ENCODE measurements at places on chromosomes 2 and 18.

DNA sequence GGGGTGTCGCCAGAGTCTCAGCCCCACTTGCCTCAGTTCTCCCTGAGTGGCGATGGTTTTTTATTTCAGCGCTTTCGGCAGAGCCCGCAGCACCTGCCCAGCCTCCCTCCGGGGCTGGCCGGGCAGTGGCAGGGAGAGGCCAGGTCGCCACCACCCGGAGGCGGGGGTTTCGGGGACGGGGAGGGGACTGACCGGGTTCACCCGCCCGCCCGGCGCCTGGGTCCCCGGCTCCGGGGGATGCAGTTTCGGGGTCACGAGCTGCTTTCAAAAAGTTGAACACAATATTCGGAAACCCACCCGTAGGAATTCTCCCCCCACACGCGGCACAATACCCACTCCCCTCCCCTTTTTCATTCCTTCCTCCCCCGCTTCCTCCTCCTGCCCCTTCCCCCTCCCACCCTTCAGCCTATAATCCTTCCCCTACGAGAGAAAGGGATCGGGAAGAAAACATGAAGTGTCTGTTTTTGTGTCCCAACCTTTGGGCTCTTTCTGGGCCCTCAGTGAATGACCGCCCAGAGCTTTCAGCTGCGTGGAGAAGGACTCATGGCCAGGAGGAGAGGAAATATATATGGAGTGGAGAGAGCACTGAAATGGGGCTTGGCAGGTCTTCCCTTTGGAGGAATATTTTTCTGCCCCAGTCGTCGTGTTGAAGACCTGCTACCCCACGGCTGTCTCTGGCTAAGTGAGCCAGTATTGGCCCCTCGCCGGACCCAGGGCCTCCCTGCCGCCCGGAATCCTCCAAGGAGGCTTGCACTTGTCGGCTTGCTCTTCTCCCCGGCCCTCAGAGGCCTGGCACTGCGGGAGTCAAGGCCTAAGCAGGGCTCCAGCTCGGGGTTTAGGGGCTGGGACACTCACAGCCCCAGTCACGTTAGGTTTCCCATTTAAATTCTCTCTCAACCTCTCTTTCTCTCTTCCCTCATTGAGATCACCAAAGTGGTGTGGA lies 2.1 kb upstream of the SIX3 start:
- no peak for DNase-seq

DNA sequence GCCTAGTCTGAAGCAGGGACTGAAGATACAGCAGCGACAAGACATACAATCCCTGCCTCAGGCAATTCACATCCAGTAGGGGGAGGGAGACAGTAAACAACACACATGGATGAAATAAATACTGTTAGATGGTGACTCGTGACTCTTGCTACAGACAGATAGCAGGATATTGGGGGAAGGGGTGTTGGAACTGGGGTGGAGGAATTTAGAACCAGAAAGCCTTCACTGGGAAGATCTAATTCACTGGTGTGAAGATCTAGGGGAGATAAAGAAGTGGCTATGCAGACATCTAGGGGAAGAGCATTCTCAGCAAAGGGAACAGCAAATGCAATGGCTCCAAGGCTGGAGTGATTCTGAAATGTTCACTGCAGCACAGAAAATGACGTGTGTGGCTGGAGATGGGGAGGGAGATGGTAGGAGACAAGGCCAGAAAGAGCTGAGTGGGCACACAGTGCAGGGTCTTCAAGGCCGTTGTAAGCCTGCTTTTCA lies 52.6 kb upstream of the TMEM163 start:
- DNase-seq, result no peak

DNA sequence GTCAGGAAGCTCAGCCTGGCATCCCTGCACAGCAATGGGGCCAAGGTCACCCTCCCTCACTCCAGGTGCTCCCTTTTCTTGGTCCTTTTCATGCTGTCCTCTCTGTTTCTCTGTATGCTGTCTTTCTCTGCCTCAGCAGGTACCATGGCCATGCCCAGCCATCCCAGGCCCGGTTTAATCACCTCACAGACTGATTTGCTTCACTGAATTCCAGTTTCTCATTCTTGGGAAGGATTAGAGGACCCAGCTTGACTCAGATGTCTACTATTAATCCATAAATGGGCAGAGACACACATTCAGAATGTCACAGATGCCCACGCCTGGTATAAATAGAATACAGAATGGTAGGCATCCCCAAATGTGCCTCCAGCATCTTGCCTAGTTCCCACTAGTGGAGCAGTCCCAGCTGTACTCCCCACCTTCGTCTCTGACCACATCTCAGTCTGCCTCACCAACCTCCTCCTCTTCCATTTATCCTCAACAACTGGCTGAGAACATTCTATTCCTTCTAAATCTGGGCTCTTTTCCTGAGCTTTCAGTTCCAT lies 14.2 kb upstream of the L3MBTL4 start:
- DNase-seq, result no peak

- DNase-seq, result peak; percentile 39
Measured at GRCh38 chr18:58321986-58322385, 278.0 kb downstream of the NEDD4L start.

DNA sequence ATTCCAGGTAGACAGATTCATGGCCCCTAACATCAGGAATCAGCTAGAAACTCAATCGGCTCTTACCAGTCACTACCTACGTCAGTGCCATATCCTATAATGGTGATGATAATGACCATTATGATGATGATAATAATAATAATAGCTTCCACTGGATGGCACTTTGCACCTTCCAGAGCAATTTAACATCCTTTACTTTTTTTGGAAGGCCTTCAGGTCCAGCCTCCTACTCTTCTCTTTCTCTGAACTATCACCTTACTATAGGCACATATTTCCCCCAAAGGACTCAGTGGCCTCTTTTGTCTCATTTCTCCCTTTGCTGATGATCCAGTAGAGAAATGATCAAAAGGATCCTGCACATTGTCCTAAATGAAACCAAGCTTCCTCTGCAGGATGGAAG lies 56.0 kb downstream of the BCL11A start:
- DNase-seq, result no peak

- no peak for DNase-seq
Measured at GRCh38 chr2:1671916-1672315, 72.4 kb downstream of the PXDN start.

GRCh38 chr2:201186982-201187381 lies 4.0 kb downstream of the CASP10 start:
- no peak for DNase-seq

GRCh38 chr18:653512-653911 lies 3.9 kb upstream of the TYMS start:
- no peak for DNase-seq

GRCh38 chr2:84441036-84441435 lies 18.0 kb downstream of the SUCLG1 start:
- DNase-seq, result no peak

DNA sequence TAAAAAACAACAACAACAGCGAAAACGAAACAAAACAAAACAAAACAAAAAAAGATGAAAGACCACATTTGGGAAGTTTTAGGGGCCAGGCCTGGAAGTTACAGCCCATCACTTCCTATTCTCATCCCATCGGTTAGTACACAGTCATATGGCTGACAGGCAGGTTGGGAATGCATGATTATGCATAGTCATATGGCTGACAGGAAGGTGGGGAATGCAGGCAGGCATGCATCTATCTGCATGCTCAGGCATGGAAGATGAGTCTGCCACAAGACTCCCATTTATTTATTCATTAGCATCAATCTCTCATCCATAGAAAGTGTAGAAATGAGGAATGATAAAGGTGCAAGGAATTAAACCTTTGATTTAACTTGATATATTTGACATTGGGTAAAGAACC lies 325.3 kb upstream of the MEX3C start:
- no peak for DNase-seq

GRCh38 chr2:194567661-194568017 lies 1089.4 kb upstream of the SLC39A10 start:
- no peak for DNase-seq

DNA sequence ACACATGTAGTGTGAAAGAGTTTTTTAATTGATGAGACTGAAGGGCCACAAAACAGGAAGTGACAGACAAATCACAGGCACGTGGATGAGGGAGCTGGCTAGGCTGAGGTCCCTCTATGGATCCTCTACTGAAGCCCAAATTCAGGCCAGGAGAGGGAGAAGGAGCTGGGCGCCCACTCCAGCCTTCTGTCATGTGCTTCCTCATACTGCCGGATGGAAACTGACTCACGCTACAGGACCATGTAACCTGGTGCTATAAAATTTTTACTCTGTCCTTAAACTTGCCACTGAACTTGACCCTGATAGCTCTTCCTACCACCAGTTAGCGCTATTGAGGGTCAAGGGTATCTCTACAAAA lies 31.3 kb downstream of the PSTPIP2 start:
- no peak for DNase-seq

DNA sequence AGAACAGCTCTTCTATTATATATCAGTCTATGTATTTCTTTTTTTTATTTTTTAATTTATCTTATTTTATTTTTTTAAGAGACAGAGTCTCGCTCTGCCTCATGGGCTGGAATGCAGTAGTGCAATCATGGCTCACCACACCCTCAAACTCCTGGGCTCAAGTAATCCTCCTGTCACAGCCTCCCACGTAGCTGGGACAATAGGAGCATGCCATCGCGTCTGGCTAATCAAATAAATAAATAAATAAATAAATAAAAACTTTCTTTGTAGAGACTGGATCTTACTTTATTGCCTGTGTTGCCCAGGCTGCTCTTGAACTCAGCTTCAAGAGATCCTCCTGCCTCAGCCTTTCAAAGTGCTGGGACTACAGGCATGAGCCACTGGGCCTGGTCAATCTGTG lies 117.0 kb downstream of the RBMS1 start:
- DNase-seq, result no peak

- no peak for DNase-seq
Measured at GRCh38 chr2:168179592-168179991, 67.8 kb downstream of the STK39 start.

DNA sequence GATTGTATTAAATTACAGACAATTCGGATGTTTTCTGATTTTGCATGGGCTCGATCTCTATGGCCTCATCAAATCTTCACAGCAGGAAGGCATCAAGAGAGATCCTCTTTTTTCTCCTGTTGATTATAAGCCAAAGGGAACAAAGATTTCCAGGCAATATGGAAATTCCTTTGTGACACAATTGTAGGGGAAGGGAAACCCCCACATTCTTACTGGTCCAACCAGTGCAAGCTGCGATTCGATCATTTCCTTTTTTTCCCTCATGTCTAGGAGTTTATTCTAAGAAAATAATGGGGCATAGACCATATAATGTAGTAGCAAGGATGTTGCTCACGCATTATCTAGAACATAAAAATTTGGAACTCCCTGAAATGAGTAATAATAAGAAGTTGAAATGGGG lies 87.7 kb downstream of the LYPD6 start:
- no peak for DNase-seq

DNA sequence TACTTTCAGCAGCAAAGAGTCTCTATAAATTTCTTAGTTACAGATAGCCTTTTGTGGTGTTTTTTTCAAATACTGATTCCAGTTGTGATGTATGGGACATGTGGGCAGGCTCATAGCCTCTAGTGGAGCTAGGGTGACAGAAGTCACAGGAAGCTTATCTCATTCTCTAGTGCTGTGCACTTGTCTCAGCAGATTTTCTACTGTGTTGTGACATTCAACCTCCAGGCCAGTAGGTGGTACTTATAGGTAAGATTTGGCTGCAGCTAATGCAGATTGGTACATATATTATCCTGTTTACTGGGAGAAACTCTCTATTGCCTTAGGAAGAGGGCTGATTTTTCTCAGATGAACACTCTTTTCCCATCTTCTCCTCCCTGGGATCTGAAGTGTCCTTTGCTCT lies 176.2 kb downstream of the CALCRL start:
- no peak for DNase-seq

DNA sequence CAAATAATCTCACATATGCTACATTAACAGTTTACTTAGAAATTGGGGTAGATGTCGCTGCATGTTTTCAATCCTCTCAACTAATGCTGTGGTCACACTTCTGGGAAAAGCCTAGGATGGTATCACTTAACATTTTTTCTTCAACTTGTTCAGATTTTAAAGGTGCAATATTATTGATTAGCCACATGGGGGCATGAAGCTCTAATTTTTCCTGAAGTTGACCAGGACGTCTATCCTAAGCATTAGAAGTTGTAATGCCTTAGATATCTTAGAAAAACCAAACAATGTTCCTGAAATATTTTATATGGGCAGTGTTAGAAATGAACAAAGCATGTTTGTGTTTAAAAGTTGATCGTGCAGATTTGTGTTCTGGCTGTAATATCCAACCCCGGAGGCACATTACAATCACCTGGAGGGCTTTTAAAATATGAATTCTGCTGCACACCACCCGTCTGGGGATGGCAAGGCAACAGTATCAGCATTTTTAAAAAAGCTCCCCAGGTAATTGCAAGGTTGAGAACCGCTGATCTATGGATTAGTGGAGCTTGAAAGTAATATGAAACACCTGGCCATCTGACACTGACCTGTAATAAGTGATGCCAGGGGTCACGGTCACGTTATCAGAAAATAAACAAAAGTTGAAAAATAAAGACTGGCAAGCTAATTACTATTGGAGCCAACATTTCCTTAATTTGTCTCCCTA lies 100.5 kb upstream of the LMAN1 start:
- DNase-seq, result peak; percentile 15

- DNase-seq, result no peak
Measured at GRCh38 chr2:36675579-36676282, 20.8 kb upstream of the VIT start.

GRCh38 chr18:49225160-49225559 lies 235.3 kb downstream of the DYM start:
- no peak for DNase-seq

GRCh38 chr2:3588084-3588483 lies 6.8 kb upstream of the COLEC11 start:
- no peak for DNase-seq

DNA sequence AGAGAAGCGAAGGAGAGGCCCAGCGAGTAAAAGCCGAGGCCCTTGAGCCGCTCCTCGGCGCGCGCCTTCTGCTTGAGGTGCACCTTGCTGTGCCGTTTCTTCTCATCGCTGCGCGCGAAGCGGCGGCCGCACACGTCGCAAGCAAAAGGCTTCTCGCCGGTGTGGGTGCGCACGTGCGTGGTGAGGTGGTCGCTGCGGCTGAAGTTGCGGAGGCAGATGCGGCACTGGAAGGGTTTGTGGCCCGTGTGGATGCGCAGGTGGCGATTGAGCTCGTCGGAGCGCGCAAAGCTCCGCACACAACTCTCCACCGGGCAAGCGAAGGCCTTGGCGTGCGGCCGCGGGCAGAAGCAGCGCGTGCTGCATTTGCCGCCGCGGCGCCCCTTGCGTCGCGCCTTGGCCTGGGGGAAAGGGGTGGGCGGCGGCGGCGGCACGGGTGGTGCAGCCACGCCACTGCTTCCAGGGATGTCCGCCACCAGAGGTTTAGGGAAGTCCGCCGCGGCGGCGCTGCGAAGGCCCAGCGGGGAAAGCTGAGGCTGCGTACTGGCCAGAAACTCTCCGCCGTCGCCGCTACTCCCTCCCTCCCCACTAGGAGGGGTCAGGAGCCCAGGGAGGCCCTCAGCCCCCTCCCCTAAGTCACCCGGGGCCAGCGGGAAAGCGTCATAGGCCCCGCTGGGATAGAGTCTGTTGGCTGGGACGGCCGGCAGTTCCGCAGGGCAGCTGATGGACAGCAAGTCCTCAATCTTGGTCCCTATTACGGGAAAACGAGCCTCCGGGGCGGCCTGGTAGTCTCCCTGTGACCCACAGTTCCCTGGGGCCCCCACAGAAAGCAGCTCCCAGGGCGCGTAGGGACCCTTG lies 1.7 kb downstream of the EGR4 start:
- peak; percentile 64 for DNase-seq

GRCh38 chr2:112954364-112954763 lies 23.4 kb upstream of the IL36G start:
- no peak for DNase-seq

GRCh38 chr2:160257041-160257742 lies 57.1 kb upstream of the ITGB6 start:
- no peak for DNase-seq

Measured in HEK293T (cell line).